ENCODE measurements at places on chromosomes 16 and 17. TPM values are rescaled to one million over a fixed set of nuclear protein-coding genes. Genes with fewer than 3 reads are reported as not detected.

Gene DOC2A
- total RNA-seq, result not detected

Gene CETP
- total RNA-seq, result 0.14 TPM

Gene SMTNL2
- total RNA-seq, result not detected

Gene MYL4
- 0.33 TPM for total RNA-seq

Gene CRHR1
- total RNA-seq, result not detected

Gene ATAD5
- 5.6 TPM for total RNA-seq

Gene ANKRD40CL
- not detected for total RNA-seq

Gene TOX3
- not detected for total RNA-seq
